T-cell (primary cell): ENCODE measurements at places on chromosomes 12 and 14. TPM values are rescaled to one million over a fixed set of nuclear protein-coding genes. Genes with fewer than 3 reads are reported as not detected.

Gene NXPH4
- 1.2 TPM for total RNA-seq

Gene SLCO1B3
- total RNA-seq, result not detected

Gene TAS2R9
- total RNA-seq, result not detected

Gene CPNE6
- total RNA-seq, result not detected
